Fibroblast of upper back skin (primary cell): ENCODE measurements at places on chromosomes 7 and 10.
A peak's percentile ranks its signal among the peaks of the same experiment; 100 is the strongest.

GRCh38 chr10:68668231-68668630, 52.8 kb upstream of the CCAR1 start:
- no peak for DNase-seq

DNA sequence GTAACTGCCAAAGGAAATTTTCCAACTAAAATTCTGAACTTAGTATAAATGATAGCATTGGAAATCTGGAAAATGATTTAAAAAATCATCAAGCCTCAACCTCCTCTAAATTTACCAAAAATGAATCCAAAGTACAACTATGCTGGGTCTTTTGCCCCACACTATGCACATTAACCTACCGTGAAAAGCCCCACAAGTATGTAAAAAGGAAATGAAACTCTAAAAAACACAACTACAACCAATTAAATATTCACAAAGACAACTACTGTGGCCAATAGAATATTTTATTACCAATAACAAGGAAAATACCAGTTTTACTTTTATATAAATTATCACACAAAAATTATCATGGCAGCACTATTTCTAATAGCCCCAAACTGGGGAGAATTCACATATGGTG, 19.3 kb downstream of the EIF3A start:
- DNase-seq, result no peak

DNA sequence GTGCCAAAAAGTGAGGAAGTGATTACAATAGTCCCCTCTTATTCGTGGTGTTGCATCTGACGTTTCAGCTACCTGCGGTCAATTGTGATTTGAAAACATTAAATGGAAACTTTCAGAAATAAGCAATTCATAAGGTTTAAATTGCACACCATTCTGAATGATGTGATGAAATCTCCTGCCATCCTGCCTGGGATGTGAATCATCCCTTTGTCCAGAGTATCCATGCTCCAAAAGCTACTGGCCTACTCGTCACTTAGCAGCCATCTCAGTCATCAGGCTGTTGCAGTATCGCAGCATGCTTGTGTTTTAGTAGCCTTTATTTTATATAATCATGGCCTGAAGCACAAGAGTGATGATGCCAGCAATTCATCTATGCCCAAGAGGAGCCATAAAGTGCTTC, 97.7 kb upstream of the CDCA7L start:
- no peak for DNase-seq

- peak; percentile 37 for DNase-seq
Measured at GRCh38 chr7:71636329-71636728, 504.4 kb downstream of the GALNT17 start.

DNA sequence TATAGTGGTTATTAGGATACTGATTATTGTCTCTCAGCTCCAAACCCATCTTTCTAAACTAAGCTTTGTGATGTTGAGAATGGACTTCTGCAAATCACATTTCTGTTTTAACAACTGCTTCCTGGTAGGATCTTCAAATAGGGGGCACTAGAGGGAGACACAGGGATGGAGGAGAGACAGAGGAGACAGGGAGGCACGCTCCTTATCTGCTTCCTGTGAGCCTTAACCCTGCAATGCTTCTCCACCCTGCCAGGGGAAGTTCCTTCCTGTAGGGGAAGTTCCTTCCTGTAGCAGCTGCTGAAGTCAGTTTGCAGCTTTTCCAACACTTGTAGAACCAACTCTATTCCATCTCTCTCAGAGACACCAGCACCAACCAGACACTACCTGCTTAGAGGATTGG, 847.2 kb downstream of the CCSER2 start:
- no peak for DNase-seq
